Inflammatory macrophage treated with lipopolysaccharide for 4 hours (primary cell): ENCODE measurements at places on chromosomes 3 and 15.

DNA sequence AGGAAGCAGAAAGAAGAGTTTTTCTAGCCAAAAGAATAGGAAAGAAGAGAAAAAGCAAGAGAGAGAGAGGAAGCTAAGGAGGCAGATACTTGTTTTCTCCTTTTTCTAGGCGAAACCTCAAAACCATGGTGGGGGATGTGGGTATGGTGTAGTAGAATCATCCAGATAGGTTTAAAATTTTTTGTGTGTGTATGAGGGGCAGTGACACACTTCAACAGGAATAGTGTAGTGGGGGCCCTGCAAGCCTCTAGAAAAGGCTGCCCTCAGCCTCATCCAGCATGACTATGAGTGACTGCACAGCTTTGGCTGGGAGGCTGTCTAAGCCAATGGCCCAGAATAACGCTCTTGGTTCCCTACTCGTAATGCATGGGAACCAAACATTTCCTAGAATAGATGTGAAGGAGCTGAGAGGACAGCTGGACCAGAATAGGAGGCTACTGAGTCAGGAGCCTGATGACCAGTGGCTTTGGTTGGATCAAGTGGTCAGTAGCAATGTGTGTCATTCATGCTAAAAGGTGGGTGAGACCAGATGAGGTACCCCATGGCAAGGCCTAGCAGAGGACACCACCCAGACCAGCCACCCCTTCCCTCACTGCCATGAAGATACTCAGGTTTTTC, 24.4 kb downstream of the MOBP start:
- DNase-seq: no peak

GRCh38 chr3:122787872-122788271, 5.8 kb downstream of the HSPBAP1 start:
- DNase-seq: no peak

DNA sequence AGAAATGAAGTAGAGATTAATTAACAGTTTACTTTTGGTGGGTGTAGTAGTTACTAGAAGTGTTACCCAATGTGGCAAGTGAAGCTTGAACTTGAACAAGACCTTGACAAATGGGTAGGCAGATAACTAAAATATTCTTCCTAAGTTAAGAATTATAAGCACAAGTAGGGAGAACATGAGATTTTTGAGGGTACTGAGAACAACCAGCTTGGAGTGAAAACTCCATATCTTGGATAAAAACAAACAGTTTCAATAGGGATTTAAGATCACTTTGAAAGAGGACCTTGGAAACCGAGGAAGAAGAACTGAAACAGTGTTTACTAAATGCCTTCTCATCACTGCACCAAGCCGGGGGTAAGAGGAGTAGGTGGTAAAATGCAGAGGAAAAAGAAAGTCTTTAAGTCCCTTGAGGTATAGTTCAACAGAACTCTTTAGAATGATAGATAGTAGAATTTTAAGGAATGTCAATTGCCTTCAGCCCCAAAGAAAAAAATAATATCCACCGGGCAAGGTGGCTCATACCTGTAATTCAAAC, 496.7 kb downstream of the NAALADL2 start:
- DNase-seq: no peak

DNA sequence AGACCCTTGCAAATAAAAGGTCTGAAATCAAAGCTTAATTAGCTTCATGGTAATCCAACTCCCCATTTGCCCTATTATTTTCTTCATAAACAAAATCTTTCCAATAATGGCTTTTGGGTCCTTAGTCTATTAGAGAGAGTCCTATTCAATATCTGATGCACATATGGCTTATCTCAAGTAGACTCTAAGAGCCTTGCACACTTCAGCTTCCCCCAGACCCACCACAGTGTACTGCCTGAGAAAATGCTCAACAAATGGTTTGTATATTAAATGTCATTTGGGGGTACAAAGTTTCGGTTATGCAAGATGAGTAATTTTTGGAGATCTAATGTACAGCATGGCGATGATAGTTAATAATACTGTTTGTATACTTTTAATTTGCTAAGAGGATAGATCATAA, 28.9 kb downstream of the FSTL1 start:
- DNase-seq: no peak

GRCh38 chr3:113166719-113167492, 44.5 kb upstream of the BOC start:
- no peak for DNase-seq

GRCh38 chr3:192675958-192676649, 51.2 kb downstream of the FGF12 start:
- DNase-seq: no peak

- no peak for DNase-seq
These were observed 106.5 kb upstream of the CMC1 start for GRCh38 chr3:28134792-28135375.

DNA sequence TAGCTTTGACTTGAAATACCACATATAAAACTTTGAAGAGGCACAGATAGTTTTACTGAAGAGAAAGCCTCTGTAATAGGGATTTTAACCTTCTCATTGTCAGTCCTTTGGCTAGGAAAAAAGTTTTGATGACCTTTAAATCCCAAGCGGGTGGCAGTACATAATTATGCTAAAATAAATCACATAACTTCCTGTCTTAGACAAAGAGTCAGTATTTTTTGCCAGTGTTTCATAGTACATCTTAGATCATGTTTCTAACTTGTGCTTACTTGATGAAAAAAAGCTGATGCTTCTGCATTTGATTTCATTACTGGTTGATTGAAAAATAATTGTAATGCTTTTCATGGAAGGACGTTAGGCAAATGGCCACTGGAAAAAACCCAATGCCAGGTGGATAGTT, 5.8 kb downstream of the ST3GAL6 start:
- DNase-seq: peak; percentile 17

GRCh38 chr3:8436661-8437287, 64.8 kb upstream of the LMCD1 start:
- DNase-seq: no peak

- no peak for DNase-seq
These were observed 18.9 kb downstream of the RGMA start for GRCh38 chr15:93070132-93070531.

GRCh38 chr15:67927501-67928168, 87.8 kb upstream of the RNU6-1 start:
- DNase-seq: no peak

DNA sequence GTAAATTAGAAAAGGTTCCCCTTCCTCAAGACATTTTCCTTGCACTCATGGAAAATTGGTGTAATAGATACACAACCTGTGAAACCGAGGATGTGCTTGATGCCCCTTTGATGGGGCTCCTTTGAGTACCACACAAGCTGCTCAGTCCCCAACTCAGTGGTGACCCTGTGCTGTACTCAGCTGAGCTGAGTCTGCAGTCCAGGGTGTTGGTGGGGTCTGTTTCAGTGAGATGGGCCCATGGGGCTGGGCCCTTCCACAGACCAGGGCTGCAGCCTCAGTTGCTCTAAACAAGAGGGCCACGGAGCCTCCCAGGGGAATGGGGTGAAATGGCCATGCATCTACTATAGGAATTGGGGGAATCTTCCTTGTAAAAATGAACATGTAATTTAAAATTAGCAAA, 39.3 kb downstream of the KY start:
- no peak for DNase-seq

- DNase-seq: no peak
These were observed 45.7 kb downstream of the THSD4 start for GRCh38 chr15:71160976-71161375.

DNA sequence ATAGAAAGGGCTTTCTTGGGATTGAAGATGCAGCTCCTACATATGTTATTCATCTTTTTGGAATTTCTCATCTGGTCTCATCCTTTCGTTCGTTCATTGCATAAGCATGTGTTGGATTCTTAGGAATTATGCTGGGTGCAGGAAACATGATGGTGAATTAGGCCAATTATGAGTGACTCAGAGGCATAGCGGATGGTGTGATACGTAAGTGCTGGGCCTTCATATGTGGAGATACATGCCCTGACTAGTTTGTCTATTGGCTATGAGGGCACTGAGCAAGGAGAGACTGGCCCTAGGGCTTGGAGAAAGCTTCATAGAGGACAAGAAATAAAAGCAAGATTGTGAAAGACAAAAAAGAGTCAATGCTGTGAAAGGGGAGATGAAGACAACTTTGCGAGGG, 235.1 kb downstream of the MYRIP start:
- no peak for DNase-seq

- DNase-seq: peak; percentile 84
These were observed 431.2 kb downstream of the LPP start for GRCh38 chr3:188584958-188585689.

- no peak for DNase-seq
These were observed 44.2 kb upstream of the GOLIM4 start for GRCh38 chr3:168139947-168140346.

DNA sequence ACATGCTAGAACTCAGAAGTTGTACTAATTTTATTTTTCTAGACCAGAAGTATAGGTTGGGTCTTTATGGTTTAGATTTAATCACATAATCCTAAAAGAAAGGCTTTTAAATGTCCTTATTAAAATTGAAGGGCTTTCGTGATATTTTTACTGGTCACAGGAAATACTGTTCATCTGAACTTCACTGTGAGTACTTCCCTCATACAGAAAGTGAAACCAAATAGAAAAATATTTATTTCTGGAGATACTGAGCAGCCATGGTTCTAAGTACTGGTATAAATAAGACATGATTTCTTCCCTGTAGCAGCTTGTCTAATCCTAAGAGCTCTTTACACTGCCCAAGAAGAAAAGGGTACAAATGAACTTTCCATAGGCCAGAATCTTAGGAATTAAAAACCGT, 2.0 kb downstream of the SNRK start:
- peak; percentile 70 for DNase-seq

DNA sequence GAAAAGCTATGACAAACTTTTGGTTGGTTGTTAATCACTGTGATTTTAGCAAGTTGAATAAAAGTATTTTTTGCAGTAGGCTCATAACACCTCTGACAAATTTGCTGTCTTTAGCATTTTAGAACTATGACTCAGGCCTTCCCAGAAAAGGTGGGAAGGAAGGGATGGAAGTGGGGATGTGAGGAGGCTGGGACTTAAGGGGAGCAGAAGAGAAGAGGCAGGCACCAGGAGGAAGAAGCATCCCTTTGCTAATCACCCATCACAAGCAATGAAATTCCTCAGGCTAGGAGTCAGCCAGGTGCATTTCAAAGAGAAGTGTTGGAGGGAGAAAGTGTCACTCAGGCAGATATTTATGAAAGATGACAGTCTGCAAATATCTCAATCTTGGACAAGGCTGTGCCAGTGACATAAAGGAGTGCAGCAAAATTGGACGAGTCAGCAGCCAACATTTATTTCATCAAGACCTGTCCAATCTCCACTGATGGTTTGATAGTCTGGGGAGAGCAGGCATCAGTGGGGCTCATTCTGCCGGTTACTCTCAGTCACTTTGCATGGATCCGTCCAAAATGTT, 337.3 kb upstream of the ARRDC4 start:
- no peak for DNase-seq
